ENCODE measurements at places on chromosomes 7 and 10.

DNA sequence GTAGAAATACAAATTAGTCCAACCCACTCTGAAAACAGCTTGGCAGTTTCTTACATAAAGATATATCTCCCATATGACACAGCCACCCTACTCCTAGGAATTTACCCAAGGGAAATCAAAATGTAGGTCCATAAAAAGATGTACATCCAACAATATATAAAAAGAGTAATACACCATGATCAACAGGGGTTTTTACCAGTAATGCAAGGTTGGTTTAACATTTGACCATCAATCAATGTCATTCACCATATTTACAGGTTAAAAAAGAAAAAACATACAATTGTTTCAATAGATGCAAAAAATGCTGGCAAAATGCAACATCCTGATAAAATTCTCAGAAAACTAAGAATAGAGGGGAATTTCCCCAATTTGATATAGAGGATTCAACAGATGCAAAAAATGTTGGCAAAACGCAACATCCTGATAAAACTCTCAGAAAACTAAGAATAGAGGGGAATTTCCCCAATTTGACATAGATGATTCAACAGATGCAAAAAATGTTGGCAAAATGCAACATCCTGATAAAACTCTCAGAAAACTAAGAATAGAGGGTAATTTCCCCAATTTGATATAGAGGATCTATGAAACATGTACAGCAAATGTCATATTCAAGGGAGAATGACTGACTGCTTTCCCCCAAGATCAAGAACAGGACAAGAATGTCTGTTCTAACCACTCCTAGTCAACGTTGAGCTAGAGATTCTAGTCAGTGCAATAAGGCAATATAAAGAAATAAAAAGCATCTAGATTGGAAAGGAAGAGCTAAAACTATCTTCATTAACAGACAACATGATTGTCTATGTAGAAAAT, 13.7 kb downstream of the ADAP1 start:
- DNase-seq, result no peak

GRCh38 chr10:116826803-116827202, 22.5 kb upstream of the ENO4 start:
- DNase-seq, result no peak

- DNase-seq, result no peak
Observed at GRCh38 chr10:17349717-17350116, 104.7 kb downstream of the ST8SIA6 start.

DNA sequence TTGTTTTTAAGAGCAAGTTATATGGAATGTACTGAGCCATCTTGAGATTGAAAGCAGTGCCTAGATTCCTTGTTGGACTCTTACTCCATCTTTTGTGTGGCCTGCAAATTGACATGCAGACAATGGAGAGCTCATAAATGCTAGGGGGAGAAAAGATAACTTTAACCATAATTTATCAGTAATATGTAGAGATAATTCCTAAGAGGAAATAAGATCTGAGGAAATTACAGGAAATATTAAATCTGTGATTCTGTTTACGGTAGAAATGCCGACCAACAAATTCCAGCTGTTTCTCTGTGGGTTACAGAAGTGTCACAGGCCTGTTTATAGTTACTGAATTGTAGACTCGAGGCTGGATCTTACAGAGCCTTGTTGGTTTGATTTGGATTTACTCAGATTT, 348.0 kb downstream of the SUGCT start:
- no peak for DNase-seq

DNA sequence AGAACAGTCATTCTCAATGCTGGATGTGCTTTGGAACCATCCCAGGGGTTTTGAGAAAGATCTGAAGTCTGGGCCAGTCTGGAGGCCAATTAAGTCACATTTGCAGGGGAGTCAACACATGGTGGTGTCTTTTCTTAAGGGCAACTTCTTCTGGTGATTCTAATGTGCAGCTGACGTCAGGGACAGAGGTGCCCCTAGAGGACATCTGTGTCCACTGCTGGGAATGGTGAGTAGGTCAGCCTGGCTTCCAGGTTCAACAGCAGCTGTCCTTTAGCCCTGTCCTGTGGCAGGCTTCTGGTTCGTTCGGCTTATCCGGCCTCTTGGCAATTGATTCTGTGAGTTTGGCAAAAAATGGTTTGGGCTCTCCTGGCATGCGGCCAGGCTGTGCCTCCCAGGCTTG, 269.7 kb upstream of the HABP2 start:
- DNase-seq, result no peak

GRCh38 chr7:127850195-127850594, 181.0 kb downstream of the LRRC4 start:
- no peak for DNase-seq

DNA sequence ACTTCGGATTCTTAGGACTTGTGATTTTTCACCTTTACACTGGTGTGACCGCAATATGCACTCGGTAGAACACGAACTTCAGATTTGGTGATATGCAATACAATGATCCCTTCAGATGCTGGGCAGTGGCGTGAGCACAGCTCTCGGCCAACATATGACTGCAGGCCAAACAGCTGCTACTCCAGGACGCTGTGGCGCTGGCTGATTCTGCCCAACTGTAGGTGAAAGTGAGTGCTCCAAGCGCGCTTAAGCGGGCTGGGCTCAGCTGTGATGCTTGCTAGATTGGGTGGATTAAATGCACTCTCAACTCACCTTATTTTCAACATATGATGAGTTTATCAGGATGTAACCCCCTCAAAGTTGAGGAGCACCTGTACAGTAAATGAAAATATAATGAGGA, 137.6 kb upstream of the RET start:
- DNase-seq, result no peak

DNA sequence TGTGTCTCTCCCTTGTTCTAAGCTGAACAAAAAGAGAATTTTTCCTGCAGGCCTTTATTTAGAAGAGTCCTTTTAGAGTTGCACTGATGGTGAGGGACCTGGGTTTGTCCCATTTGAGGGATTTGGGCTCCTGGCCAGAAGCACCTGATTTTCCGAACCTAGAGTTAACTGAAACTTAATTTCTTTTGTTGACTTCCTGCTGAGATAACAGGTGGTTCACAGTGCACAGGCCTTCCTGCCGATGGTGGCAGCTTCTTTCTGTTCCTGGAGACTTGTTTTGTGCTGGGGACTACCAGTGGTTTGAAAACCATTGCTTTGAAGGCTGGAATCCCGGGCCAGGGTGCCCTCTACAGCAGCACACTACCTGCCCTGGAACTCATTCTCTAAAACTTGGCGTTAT, 99.2 kb downstream of the SUGCT start:
- DNase-seq, result no peak

DNA sequence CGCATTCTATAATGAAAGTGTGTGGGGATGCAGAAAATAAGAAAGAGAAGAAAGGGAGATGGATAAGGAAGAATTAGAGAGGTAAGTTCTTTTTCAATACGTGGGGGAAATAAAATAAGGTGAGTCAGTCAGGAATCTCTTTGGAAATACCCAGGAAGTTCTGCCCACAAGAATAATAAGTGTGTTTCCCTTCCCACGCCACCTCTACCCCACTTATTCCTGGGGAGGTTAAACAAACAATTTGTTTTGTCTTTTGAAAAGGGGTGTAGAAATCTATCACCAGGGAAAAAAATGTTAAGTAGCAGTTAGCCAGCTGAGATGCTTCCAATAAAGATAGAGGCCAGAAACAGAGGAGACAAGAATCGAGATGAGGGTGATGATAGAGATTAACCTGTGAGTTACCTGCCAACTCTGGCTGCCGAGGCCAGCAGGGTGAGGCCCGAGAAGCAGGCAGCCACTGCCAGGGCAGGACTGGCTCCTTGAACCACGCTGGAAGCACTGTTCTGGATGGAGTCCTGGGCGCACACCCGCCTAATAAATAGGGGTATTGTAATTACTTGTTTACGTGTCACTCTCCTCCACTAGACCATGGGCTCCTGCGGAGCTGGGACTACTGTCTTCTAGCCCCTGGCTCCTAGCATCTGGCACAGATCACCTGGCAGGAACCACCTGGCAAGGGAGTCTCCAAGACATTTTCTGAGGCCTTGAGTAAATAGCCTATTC, 191.3 kb downstream of the FGFR2 start:
- DNase-seq, result no peak

GRCh38 chr10:119449760-119450461, 92.6 kb downstream of the RGS10 start:
- no peak for DNase-seq

GRCh38 chr10:13681960-13682359, 95.2 kb downstream of the PRPF18 start:
- no peak for DNase-seq

GRCh38 chr10:125984865-125985495, 88.6 kb downstream of the FANK1 start:
- DNase-seq, result no peak

- DNase-seq, result no peak
Observed at GRCh38 chr7:75756991-75757676, 14.9 kb downstream of the CCL26 start.

DNA sequence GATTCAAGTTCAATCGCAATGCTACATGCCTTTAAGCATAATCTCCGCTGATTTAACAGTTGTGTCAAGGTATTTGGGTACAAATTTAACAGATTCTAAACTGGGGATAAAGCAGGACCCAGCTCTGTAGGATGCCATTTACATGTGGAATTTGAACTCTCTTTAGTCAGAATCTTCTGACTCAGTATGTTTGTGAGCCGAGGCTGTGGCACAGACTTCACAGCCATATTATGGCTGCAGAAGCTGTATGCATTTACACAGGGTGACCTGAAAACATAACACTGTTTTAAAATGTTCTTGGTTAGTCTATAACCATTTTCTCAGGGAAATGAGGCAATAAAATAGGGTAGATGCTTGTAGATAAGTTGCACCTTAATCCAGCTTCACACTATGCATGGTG, 8.7 kb downstream of the PDLIM1 start:
- DNase-seq, result no peak

DNA sequence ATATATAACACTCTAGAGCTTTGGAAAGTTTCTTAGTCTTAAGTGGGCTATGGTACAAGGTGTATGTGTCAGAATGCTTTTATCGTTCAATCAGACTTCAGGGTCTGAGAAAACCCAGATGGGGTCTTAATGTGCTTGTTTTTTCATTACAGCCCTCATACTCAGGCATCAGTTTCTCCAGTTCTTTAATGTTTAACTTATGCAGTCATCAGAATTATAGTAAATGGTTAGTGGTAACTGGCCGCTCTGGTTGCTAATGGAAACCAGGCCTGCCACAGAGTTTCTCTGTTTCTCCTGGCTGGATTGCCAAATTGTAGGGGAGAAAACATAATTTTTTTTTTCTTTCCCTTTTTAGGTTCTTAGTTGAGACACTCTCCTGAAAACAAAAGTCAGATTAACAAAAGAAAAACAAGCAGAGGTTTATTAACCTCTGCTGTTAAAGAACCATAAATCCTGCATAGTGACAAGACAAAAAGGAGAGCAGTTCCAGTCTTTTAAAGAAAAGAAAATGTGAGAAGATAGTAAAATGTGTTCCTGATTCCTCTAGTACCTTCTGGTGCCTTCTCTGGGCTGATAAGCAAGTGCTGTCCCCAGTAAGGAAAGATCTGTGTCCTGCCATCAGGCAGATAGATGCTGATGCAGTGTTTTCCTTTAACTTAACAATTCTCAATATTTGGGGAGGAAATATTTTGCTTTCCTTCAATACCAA, 21.5 kb upstream of the GHITM start:
- no peak for DNase-seq

DNA sequence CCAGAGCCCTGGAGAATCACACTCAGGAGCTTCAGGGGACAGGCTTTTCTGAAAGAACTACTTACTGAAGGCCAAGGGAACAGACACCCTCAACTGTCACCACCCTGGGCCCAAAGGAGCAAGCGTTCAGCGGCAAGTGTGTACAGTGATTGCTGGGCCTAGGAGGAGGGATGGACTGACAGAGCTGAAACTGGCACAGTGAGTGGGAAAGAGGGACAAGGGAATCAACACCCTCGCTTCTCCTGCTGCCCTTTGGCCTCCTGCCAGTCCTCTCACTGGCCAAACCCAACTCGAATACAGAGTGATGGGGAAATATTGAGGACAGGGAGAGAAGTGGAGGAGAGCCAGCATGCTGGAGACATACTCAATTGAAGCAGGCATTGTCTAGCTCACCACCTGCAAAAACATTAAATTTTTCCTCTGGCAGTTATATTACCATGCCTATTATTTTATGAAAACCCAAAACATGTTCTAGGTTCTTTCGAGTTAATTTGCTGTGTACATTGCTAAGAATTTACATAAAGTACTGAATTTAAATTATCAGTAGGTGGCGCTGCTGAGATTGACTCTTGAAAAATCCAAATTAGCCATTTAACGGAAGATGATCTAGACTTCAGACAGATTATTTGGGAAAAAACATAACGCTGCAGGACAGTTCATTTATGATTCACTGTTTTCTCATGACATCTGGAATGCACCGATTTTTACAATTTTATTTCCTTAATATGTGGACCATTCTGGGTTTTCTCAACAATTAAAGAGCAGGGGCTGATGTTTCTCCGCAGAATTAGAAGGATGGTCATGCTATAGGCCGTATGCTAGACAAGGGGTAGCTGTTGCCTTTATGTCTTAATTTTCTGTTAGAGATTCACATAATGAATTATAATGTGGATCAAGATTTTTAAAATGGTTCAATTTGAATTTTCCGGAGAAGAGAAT, 14.7 kb upstream of the TMEM236 start:
- no peak for DNase-seq

GRCh38 chr7:129804111-129804889, 148.5 kb downstream of the UBE2H start:
- peak; percentile 56 for DNase-seq

- DNase-seq, result no peak
Observed at GRCh38 chr7:112115880-112116279, 90.3 kb downstream of the DOCK4 start.

- DNase-seq, result no peak
Observed at GRCh38 chr10:61975391-61975932, 74.0 kb downstream of the ARID5B start.

DNA sequence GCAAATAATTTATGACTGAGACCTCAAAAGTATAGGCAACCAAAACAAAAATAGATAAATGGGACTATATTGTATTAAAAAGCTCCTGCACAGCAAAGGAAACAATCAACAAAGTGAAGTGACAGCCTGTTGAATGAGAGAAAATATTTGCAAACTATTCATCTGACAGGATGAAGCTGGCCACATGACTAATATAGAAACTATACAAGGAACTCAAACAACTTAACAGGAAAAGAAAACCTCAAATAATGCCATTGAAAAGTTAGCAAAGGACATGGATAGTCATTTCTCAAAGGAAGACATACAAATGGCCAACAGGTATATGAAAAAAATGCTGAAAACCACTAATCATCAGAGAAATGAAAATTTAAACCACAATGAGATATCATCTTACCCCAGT, 245.1 kb downstream of the STK31 start:
- DNase-seq, result no peak
